Activated gamma-delta T cell (primary cell): ENCODE measurements at places on chromosomes 16 and 17.

DNA sequence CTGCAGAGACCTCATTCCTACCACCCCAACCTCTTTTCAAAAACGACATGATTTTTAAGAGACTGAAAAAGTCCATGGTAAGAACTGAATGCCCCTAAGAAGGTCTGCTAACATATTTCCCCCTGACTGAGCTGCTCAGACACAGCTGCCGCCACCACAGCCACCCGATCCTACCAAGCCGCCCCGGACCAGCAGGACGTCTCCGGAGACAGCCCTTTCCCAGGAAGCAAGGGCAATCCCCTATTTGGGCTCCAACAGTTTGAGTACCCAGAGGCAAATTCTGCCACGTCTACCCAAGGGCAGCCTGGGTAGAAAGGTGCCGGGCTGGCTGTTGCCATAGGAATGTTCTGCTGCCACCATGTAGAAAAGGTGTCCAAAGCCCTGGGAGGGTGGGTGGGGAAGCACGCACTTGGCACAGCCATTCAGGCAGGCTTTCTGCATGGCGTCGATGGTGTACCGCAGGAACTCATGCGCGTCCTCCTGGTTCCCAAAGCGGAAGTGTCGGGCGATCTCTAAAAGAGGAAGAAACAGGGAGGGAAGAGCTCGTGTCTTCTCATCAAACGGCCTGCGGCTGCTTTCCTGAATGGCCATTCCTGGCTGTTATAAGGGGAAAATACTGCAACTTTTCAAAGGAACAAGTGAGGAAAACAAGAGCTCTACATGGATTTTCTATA, 13.6 kb downstream of the USP36 start:
- no peak for DNase-seq

- DNase-seq, result no peak
Observed at GRCh38 chr16:68744744-68745280, 7.7 kb downstream of the CDH1 start.

GRCh38 chr17:77451894-77452852, 311.4 kb downstream of the SEC14L1 start:
- no peak for DNase-seq

GRCh38 chr16:24024971-24025370, 189.2 kb downstream of the PRKCB start:
- DNase-seq, result no peak

GRCh38 chr17:11144358-11145233, 96.4 kb upstream of the SHISA6 start:
- no peak for DNase-seq

DNA sequence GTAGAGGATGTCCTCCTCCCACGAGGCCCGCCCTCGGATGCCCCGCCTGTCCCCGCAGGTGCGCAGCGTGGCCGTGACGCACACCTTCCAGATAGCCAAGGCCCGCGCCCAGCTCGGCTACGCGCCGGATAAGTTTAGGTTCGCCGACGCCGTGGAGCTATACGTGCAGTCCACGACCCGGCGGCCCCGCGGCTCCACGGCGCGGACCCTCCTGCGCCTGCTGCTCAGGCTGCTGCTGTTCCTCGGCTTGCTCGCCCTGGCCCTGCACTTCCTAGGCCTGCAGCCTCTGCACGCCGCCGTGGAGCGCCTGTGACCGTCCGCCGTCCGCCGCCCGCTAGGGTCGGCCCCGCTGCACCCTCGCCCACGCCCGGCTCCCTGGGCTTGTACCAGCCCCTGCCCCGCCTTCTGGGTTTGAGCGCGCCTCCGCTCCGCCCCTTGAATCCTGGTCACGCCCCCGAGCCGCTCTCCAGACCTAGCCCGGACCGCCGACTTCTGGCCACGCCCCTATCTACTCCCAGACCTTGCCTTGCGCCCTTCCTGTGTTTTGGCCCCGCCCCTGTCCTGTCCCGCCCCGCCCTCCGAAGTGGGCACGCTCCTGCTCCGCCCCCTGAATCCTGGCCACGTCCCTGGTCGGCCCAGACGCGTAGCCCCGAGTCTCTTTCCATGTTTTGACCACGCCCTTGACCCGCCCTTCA, 15.8 kb upstream of the EEF2K start:
- DNase-seq, result peak; percentile 89

DNA sequence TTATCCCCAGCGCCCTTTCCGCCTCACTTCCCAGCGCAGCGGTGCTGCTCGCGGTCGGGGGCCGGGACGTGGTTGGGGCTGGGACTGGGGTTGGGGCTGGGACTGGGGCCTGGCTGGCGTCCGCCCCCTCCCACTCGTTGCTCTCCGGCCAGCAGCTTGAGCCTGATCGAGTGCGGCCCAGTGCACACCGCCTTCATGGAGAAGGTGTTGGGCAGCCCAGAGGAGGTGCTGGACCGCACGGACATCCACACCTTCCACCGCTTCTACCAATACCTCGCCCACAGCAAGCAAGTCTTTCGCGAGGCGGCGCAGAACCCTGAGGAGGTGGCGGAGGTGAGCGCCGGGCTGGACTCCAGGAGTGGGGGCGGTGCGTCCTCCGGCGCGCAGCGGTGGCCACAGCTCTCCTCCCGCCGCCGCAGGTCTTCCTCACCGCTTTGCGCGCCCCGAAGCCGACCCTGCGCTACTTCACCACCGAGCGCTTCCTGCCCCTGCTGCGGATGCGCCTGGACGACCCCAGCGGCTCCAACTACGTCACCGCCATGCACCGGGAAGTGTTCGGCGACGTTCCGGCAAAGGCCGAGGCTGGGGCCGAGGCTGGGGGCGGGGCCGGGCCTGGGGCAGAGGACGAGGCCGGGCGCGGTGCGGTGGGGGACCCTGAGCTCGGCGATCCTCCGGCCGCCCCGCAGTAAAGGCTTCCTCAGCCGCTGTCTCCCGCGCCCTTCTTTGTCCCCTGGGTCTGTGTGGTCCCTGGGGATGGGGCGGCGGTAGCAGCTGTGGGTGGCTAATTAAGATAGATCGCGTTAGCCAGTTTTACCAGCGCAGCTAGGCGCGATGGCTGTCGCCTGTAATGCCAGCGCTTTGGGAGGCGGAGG, 1.8 kb downstream of the HSD17B1 start:
- DNase-seq, result peak; percentile 66

- DNase-seq, result no peak
Observed at GRCh38 chr17:39662551-39663339, 2.4 kb upstream of the TCAP start.

DNA sequence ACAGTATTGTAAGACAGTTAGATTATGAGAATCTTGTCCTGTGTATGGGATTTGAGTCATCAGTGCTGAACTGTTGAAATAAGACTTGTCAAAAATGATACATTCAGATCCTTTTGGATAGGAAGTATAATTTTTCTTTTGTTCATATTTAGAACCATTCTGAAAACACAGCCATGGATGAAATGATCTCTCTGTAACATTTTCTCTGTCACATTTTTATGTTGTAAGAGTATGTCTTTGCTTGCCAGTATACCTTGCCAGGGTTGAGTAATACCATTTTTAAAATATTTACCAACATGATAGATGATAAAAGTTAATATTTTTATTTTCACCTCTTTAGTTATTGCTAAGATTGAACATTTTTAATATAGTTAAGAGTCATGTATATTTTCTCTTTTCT, 45.0 kb downstream of the NSRP1 start:
- no peak for DNase-seq

DNA sequence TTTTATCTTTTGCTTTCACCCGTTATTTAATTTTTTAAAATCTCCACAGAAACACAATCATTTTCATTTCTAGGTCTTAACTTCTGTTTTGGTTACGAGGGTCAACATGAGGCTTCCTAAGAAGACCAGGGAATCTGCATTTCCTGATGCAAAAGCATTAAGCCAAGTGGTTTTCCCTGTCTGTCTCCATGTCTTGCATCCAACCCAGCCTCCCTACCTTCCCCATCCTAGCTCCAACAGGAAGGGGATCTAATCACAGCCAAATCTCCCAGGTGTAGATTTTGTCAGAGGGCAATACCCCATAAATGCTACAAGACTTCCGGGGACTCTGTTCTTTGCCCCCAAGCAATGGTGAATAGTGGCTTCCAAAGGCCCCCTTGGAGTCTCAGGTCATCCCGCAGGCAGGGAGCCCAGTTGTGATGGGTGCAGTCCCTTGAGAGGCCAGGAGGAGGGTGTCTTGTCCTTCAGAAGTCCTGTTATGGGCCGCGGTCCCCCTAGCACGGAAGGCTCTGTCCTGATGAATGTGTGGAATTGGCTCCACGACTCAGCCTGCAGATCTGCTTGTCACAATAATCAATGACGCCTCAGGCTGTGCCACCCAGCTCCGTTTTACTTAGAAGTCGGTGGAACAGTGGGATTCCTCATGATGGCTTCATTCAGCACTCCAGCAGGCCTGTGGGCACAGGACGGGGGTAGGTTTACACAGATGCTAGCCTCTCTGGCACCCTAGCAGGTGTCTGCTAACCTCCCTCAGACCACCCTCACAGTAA, 141.1 kb downstream of the RGS9 start:
- no peak for DNase-seq

GRCh38 chr17:43085474-43085873, 39.7 kb downstream of the BRCA1 start:
- no peak for DNase-seq

- no peak for DNase-seq
Observed at GRCh38 chr16:85781695-85782370, 17.5 kb downstream of the EMC8 start.

DNA sequence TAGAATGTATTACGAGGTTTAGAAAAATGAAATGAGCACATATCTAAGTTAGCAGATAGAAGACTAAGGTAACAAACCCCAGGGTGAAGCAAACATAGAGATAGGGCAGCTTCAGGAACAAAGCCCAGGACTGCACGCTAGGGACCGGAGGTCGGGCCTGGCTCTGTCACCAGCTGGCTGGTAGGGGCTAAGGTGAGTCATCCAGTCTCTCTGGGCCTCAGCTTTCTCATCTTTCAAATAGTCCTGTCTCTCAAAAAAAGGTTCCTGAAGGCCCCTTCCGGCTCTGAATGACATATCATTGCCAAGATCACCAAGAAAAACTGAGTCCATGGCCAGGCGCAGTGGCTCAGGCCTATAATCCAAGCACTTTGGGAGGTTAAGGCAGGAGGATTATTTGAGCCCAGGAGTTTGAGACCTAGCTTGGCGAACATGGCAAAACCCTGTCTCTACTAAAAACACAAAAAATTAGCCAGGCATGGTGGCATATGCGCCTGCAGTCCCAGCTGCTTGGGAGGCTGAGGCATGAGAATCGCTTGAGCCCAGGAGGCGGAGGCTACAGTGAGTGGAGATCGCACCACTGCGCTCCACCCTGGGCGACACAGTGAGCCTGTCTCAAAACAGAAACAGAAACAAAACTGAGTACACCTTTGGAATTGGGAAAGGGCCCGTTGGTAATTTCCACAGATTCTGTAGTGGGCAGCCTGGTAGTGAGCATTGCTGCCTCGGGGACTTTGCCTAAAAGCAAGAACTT, 26.0 kb downstream of the PKD1L3 start:
- no peak for DNase-seq

DNA sequence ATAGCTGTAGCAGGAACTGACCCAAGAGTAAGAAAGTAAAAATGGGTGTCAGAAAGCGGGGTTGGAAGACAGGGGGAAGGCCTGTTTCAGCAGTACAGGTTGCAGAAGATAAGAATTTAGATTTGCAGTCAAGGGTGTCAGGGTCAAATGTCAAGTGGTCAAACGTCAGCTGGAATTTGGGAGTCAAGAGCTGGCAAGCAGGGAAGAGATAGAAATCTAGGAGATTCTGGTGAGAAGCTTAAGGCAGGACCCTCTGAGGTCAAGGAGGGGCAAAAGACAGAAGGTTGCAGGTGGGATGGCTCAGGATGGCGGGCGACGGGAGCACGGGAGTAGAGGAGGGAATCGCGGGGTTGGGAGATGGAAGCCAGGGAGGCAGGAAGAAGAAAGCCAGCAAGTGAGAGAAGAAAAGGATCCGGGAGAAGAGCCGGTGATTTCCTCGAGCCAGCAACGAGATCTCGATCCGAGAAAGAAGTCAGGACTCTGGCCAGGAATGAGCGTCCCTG, 335 bp downstream of the SLC25A35 start:
- DNase-seq, result no peak

DNA sequence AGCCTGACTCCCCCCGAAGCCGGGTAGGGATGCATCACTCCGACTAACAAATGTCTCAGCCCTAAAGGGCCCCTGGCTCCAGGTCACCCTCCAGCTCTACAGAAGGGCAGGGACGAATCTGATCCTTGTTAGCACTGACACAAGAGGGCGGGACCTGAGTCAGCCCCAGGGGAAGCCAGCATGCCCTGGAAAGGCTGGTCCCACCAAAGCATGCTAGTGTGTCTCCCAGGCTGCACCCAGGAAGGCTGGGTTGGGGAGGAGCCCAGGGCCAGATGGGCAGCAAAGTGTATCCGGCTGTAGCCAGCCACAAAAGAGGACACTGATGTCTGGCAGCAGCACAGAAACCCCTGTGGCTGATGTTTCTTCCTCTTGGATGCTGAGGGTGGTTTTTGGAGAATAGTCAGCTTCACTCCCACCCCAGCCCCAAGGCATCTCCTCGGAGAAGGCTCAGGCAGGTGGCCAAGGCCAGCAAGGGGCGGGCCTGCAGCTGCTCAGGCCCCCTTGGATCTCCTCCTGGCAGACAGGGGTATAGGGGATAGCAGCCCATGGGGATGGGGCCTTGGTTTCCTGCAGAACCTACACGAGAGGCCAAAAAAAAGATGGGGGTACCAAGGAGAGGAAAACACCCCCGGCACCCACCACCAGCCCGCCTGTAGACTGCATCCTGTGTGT, 11.0 kb downstream of the NATD1 start:
- DNase-seq, result no peak
